ENCODE measurements at places on chromosomes 11 and 22.

DNA sequence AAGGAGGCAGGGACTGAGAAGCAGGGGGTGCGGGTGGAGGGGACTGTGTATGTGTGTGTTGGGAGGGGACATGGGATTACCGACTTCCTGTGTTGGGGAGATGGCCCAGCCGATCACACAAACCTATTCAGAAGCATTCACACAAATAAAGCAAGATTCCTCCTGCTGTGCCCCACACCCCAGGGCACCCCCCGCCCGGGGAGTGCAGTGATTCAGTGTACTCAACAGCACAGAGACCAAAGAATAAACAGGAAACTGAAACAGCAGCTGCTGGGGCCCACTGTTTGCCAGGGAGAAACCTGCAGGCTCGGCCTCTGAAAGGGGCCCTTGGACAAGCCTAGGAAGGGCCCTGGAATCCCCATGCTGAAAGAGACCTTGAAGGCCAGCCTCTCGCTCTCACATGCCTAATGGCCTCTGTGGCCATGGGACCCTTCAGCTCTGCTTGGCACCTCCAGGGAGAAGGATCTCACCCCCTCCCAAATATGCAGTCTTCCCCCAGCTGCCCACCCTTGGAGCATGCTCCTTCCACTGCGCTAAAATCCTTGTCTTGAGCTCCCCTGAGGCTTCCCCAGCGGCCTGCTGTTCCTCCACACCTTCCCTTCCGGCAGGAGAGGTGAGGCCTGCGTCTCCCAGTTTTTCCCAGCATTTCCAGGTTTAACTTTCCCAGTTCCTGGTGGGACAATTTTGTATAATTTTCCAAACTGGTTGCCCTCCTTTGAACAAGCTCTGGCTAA, 72.9 kb downstream of the CSNK2A3 start:
- peak; percentile 97 for DNase-seq

DNA sequence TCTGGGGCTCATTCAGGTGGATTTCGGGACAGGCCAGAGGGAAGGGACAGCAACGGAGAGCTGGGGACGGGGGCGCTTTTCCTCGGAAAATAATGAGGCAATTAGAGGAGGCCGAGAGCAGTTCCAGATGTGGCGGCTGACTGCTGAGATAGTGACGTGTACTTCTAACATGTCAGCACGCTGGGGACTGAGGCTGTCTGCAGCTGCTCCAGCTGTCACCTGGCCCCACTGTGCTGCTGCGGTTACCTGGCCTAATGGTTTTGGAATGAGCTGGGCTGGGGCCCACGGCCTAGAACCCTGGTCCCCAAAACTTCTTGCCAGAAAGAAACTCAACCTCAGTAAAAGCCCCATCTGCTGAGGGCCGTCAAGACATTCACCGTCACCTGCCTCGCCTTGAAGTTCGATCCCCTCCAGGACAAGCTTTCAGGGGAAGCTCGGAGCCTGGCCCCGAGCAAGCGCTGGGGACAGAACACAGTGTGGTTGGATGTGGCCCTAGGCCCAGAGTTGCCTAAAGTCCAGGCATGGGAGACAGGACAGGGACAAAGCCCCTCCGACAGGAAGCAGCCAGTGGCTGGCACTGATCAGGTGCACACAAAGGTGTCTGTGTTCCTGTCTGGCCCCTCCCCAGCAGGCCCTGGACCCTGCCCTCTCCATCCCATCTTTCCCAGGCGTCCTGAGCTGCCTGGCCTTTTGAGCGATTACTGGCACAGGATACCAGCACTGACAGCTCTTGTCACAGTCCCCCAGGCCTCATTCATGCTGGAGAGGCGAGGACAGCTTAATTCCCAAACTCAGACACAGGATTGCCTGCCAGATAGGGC, 22.1 kb downstream of the RPUSD4 start:
- DNase-seq, result no peak

DNA sequence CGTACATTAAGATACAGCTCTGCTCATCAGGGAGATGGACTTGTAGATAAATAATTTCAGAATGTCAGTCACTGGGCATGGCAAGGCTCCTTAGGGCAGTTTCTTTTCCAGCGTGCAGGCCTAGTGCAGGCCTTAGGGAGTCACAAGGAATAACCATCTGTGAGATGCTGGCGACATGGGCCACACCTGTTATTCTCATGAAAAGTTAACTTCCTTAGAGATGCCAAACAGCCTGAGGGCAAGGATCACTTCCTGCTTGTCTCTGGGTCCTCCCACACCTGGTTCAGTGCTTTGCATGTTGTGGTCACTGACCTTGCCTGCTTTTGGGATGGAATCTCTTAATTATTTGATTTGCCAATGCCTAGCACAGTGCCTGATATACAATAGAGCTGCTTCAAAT, 70.6 kb downstream of the ST3GAL4 start:
- DNase-seq, result no peak

DNA sequence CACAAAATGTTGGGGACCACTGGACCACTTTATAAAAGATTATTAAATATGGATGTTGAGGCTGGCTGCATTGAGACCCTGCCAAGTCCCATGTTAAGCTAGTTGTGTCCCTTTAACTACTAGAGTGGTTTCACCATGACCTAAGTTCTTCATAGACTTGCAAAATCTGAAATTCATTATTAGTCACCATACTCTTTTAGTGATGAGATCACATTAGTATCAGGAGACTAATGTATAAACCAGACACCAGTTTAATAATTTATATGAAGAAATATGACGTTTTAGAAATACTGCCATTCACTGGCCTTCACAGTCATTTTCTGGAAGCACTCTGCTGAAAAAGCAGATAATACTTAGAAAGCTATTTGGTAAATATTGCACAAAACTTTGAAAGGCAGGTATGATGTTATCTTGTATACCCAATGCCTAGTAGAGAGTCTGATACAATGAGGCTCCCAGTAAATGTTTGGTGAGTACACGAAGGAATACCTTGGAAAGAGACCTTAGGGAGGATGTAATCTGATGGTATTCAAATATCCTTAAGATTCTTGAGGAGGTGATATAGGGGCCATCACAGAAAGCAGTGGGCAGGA, 728.2 kb upstream of the ANO5 start:
- DNase-seq, result no peak

- no peak for DNase-seq
Measured at GRCh38 chr22:49450498-49450897, 377.2 kb downstream of the BRD1 start.

DNA sequence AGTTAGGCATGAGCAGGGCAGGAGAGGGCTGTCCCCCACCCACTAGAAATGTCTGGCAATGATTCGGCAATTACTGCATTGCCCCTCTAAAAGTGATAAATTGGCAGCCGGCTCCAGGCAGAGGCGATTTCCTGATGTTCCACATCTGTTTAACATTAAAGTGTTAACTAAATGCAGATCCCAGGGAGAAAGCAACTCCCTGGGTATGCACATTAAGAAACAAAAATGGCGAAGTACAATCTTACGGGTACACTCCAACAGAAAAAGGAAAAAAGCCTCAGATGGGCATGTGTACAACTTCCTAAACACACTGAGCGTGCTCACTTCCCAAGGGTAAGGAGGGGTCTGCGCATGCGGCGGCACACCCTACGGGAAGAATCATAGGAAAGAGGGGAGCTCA, 314.4 kb downstream of the CASP12 start:
- DNase-seq, result no peak

DNA sequence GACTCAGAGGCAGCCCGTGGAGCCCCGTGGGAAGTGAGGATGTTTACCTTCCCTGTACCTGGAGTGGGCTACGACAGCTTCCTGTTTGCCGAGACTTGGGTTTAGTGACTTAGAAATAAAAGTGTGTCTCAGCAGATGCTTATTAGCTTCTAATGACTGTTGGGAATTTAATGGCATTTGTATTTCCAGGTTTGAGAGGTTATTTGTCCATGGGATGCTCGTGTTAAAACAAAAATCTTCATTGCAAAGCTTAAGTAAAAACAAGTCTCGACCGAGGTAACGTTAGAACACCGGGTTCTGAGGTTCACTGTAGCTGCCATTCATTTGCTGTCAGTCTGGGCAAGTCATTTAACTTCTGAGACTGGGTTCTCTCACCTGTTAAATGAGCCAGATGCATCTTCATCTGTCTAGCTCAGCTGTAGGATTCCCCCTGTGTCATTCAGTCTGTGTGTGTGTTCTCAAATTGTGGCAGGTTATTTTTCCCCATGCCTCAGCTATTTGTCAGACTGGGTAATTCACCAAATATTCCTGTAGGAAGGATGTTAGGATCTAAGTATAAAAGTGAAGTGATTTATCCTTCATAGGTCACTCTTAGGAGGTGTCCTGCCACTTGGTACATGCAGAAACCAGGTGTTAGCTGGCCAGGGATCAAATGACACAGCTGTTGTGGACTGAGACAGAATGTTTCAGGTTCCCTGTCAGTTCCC, 791 bp downstream of the EI24 start:
- DNase-seq, result no peak

GRCh38 chr11:90250970-90251369, 28.1 kb upstream of the CHORDC1 start:
- DNase-seq, result peak; percentile 25

DNA sequence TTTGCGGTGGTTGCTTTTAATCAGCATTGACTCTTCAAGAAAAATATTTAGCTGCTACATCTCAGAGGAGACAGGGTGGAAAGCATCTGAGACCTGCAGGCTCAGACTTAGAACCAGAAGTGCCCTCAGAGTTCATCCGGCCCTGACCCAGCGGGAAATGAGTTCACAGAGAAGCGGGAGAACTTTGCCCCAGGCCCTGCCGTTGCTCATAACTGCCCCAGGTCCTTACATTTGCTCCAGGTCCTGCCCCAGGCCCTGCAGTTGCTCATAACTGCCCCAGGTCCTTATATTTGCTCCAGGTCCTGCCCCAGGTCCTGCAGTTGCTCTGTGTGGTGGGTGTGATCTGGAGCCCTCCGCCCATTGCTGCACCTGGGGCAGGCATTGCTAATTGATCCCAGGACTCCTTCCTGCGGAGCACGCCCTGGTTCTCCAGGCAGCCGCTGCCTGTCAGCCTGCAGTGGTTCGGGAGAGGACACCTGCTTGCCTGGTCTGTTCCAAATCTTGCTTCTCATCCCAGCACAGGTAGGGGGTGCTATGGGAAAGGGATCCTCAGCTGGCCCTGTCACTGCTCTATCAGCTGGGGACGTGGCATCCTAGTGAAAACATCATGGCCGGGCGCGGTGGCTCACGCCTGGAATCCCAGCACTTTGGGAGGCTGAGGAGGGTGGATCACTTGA, 58.1 kb upstream of the PPP6R3 start:
- DNase-seq, result peak; percentile 9

DNA sequence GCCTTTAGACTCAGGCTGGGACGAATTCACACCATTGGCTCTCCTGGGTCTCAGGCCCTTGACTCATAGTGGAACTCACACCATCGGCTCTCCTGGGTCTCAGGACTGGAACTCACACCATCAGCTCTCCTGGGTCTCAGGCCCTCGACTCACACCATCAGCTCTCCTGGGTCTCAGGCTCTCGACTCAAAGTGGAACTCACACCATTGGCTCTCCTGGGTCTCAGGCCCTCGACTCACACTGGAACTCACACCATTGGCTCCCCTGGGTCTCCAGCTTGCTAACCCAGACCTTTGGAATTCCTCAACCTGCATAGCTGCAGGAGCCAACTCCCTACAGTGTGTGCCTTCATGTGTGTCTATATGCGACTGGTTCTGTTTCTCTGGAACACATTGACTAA, 56.7 kb downstream of the SHISAL1 start:
- DNase-seq, result no peak

GRCh38 chr11:86483940-86484794, 109.5 kb downstream of the CCDC81 start:
- peak; percentile 66 for DNase-seq

All from NCI-H1417 (cell line).